NCI-H524 treated with DMSO at 0.1 percent for 48 hours (cell line): ENCODE measurements at places on chromosomes 5 and 9.

- DNase-seq, result no peak
These were observed 1.6 kb downstream of the REEP2 start for GRCh38 chr5:138440159-138441073.

DNA sequence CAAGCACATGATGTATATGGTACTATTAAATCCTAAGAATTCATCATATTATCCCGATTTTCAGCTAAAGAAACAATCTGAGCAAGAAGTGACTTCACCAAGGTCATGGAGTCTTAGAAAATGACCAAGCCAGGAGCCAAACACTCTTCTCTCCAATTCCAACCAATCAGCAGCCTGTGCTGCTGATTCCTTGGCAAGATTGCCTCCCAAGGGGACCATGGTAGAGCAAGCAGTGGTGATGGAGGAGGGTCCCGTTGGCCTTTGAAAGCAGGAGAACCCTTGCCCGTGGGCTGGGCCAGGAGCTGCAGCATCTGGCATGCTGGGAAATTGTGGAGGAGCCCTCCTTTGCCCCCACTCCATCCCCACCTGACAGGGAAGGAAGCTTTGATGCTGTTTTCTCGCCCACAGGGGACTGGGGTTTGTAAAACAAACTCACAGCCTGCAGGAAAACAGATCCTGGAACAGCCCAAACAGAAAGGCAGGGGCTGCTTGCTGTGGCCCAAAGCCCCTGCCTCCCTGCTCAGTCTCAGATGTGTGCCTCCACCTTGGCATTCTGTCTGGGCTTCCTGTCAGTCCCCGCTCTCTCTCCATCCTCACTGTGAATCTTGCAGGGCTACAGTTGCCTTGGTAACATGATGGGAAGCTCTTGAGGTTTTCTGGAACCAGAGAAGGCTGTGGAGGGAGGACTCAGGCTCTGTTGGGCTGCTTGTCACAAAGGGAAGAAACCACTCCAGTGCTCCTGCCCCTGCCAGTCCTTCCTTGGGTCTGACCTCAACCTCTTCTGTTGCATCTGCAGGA, 70.8 kb upstream of the HSPA9 start:
- no peak for DNase-seq

DNA sequence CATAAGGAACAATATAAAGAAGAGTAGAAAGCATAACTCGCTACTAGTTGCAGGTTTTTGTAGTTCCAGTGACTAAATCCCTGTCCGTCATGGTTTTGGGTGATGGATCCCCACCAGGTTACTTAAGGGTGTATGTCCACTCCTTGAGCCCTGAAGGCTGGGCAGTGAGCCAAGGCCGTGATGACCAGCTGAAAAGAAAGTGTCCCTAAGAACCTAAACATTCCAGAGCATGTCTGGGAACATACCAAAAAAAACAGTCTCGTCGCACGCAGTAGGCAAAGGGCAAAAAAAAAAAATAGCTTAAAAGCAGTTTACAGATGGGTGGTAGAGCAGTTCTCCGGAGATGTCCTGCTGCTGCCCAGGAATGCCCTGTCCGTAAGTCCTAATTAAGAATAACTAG, 21.4 kb upstream of the SNAPC3 start:
- no peak for DNase-seq

DNA sequence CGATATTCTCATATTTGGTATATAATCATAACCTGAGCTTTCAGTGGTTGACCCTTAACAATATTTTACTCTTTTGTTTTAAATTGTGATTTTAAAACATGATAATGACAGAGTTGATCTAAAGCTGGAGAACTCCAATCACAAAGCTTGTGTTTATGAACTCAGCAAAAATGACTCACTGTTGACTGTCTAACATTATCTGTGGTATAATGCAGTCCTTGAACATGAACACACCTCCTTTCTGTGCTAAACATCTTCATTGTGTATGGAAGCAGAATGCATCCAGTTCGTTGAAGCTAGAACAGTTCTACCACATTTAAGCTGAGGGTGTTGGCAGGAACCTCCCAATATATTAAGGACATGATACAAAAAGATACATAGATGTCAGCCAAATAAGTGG, 1030.2 kb upstream of the SEMA6A start:
- no peak for DNase-seq

- DNase-seq, result no peak
These were observed 229.0 kb downstream of the TSSK1B start for GRCh38 chr5:113205807-113206206.

DNA sequence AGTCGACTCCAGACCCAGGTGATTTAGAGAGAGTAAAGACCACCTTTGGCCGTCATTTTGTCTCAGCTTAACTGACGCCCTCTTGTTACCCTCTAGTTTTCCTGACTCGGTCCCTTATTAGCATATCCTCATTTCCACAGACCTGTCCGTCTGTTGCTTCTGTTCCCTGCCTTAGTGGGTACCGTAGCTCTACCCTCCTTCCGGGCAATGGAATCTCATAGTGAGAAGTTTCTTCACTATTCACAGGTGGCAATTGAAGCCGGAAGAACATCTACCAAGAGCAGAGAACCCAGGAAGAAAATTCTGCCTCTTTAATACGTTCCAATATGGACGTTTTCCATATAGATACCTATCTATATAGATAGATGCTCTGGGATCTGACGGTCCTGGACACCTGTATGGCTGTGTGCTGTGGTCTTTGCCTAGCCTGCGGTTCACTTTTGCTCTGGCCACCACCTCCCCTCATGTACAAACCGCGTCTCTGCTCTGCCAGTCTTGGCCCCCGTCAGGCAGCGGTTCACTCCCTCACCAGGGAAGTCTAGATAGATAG, 652 bp upstream of the TMEM161B start:
- DNase-seq, result no peak

- DNase-seq, result no peak
These were observed 167.6 kb upstream of the MSX2 start for GRCh38 chr5:174556756-174557155.

- DNase-seq, result no peak
These were observed 159.0 kb downstream of the HACD4 start for GRCh38 chr9:20872340-20872977.
